HCT116 (cell line): ENCODE measurements at places on chromosomes 16 and 17. TPM values are rescaled to one million over a fixed set of nuclear protein-coding genes. Genes with fewer than 3 reads are reported as not detected.

DNA sequence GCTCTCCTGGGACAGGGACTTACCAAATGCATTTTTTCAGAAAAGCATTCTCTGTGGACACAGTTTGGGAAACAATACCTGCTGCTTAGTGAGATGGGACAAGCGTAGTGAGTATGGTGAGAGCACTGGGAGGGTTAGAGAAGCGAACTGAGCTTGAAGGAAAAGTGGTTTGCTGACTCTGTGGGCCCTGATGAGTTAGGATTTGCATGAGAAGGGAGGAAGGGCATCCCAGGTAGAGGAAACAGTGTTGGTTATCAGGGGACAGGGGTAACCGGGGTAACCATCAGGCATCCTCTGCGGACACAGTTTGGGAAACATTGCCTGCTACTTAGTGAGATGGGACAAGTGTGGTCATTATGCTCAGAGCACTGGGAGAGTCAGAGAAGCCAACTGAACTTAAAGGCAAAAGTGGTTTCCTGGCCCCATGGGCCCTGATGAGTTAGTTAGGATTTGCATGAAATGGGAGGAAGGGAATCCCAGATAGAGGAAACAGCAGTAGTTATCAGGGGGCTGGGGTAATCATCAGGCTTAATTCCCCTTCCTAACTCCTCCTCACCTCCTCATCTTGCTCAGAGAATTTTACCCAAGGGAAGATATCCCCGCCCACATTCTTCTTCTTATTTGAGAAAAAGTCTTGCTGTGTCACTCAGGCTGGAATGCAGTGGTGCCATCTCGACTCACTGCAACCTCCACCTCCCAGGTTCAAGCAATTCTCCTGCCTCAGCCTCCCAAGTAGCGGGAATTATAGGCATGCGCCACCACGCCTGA, 319.3 kb downstream of the RBFOX1 start:
- no peaks in the 10 kb centered on the region for H3K36me3 ChIP-seq
- no peaks in the 10 kb centered on the region for H3K27me3 ChIP-seq
- H3K4me1 ChIP-seq = no peaks in the 10 kb centered on the region
- no peak for DNase-seq
- H3K4me3 ChIP-seq = no peak overlapping the region
- H3K27ac ChIP-seq = no peak overlapping the region

The IKZF3 gene
- total RNA-seq = 0.30 TPM

- DNase-seq = no peak
- no peak overlapping the region for H3K4me3 ChIP-seq
- no peaks in the 10 kb centered on the region for H3K4me1 ChIP-seq
- no peak overlapping the region for H3K27ac ChIP-seq
- no peaks in the 10 kb centered on the region for H3K36me3 ChIP-seq
- no peaks in the 10 kb centered on the region for H3K27me3 ChIP-seq
Observed at GRCh38 chr16:56246051-56246817, 54.9 kb downstream of the GNAO1 start.

DNA sequence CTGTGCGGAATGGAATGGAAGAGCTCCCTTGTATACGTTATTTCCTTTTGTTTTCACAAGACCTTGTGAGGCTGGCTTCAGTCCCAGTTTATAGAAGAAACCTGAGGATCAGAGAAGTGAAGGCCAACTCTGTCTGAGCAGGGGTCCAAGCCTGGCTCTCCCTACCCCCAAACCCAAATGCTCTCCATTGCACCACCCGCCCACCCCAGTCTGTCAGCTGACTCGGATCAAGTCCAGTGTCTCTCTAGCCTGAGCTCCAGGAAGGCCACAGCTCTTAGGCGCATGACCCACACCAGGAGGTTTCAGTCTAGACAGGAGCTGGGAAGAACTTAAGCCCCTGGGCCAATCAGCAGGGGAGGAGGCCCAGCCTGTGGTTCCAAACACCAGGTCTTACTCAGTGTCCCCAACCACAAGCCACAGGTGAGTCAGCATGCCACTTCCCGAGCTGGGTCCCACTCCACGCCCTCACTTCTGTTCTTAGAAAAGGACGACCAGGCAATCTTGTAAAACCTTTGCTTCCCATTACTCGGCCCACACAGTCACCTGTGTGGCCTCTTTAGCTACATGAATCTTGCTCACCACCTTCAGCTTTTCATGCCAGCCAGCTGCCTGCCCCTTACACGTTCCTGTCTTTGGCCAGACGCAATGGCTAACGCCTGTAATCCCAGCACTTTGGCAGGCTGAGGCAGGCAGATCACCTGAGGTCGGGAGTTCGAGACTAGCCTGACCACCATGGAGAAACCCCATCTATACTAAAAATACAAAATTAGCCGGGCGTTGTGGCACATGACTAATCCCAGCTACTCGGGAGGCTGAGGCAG, 27.8 kb downstream of the TK2 start:
- peak overlapping the region; percentile 58 for H3K27ac ChIP-seq
- no peaks in the 10 kb centered on the region for H3K27me3 ChIP-seq
- peaks cover 38% of the 10 kb centered on the region for H3K4me1 ChIP-seq
- no peaks in the 10 kb centered on the region for H3K36me3 ChIP-seq

DNA sequence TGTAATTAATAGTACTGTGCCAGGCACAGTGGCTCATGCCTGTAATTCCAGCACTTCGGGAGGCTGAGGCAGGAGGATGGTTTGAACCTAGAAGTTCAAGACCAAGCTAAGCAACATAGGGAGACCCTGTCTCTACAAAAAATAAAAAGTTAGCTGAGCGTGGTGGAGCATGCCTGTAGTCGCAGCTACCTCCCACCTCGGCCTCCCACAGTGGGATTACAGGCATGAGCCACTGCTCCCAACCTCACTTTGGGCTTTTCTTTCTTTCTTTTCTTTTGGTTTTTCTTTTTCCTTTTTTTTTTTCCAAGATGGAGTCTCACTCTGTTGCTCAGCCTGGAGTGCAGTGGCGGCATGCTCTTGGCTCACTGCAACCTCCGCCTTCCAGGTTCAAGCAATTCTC, 137.8 kb downstream of the MRM1 start:
- H3K36me3 ChIP-seq = no peaks in the 10 kb centered on the region
- no peak overlapping the region for H3K27ac ChIP-seq
- DNase-seq = no peak
- H3K27me3 ChIP-seq = peaks cover 3% of the 10 kb centered on the region; the same call in 1 of the 2 replicates
- H3K4me3 ChIP-seq = no peak overlapping the region

- peak overlapping the region; percentile 99 for H3K4me3 ChIP-seq
- H3K27me3 ChIP-seq = no peaks in the 10 kb centered on the region
- no peak for DNase-seq
Observed at GRCh38 chr17:47829870-47830269, 1.5 kb downstream of the MRPL10 start.

- no peak overlapping the region for H3K27ac ChIP-seq
- no peak for DNase-seq
- H3K27me3 ChIP-seq = peaks cover 78% of the 10 kb centered on the region
Observed at GRCh38 chr17:79414063-79414792, 196.6 kb downstream of the RBFOX3 start.

- H3K4me3 ChIP-seq = no peak overlapping the region
- DNase-seq = no peak
- H3K27me3 ChIP-seq = no peaks in the 10 kb centered on the region
- H3K27ac ChIP-seq = no peak overlapping the region
- 0 out of 2 replicates have a peak, but pooled peaks cover 4% of the 10 kb centered on the region for H3K36me3 ChIP-seq
Observed at GRCh38 chr16:68360547-68360946, 49.7 kb downstream of the PRMT7 start.
